ENCODE measurements at places on chromosomes 1 and 21.

DNA sequence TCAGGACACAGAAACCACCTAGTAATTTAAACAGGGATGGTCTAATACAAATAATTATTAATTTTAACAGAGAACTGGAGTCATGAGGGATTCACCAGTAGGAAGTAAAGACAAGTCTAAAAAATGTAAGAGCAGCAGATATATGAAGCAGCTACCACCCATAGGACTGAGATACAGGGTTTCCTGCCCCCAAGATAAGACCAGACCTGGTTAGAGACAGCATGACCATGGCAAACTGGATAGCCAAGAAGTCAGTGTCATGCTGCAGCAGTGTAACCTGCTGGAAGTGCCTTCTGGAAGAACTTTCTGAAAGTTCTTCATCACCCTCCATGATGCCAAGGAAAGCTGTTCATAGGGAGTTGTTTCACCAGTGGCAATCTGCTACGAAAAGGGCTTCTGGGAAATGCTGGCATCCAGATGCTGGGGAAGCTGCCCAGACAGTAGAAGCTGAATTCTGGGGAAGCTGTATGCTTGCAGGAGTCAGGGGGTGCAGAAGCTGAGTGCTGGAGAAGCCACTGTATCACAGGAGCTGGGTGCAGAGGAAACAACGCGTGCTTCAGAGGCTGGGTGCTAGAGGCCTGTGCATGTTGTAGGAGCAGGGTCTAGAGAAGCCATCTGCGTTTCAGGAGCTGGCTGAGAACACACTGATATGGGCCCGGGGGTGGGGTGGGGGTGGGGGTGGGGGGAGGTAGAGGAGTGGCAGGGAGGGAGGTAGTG, 356.4 kb downstream of the DISC1 start:
- DNase-seq: no peak

- no peak for DNase-seq
Observed at GRCh38 chr1:196593955-196594354, 14.3 kb downstream of the KCNT2 start.

GRCh38 chr1:12549460-12550349, 68.3 kb downstream of the DHRS3 start:
- peak; percentile 65 for DNase-seq

- DNase-seq: no peak
Observed at GRCh38 chr1:59570524-59570923, 244.2 kb upstream of the HOOK1 start.

DNA sequence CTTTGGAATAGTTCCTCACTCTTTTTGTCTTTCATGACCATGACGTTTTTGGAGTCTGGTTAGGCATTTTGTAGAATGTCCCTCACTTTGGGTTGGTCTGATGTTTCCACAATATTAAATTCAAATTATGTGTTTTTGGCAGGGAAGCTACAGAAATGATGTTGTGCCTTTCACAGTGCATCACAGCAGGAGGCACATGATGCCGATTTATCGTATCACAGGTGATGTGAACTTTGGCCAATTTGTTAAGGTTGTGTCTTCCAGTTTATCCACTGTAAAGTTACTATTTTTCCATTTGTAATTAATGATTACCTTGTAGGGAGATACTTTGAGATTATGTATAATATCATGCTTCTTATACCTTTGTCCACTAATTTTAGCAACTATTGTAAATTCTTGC, 114.3 kb downstream of the FGGY start:
- no peak for DNase-seq

DNA sequence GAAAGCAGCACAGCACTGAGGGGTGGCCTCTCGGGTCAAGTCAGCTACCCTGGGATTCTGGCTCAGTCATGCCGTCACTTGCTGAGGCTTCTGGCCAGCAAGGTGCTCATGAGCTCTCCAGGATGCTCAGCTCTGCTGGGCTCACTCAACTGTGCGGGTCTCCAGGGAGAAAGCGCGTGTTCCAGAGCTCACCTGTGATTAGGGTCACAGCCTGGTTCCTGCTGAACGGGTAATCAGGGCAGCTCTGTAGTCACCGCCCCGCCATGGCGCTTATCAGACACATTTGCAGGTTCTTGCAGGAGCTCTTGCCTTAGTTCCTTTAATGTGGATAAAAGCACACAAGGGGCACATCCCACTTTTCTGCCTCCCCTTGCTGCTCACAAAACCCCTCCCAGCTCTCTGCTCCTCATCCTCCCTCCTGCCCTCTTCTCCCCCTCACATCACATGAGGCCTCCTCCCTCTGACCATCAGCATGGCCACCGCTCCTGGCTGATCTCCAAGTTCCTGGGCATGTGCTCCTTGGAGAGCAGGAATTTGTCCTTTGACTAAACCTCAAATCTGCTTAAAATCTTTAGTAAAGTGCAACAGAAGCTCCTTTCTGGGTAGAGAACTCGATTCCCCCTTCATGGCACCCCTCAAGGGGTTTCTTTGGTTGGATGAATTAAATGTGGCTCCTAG, 2.0 kb downstream of the PCP4 start:
- DNase-seq: no peak

DNA sequence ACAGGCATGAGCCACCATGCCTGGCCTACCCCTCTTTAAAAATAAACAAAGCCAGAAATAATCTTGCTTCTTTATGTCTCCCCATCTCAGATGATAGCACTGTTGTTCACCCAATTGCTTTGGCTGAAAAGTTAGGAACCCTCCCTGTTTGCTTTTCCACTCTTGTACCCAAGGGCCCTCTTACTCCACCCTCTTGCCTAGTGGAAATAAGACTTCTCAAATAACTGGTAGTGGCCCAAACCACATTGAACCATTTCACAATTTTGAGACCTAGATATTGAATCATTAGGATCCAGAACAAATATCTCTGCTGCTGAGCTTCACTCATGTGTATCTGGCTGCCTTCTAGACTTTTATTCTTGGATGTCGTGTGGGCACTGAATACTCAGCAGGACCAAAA, 37.7 kb downstream of the RNF220 start:
- DNase-seq: no peak

DNA sequence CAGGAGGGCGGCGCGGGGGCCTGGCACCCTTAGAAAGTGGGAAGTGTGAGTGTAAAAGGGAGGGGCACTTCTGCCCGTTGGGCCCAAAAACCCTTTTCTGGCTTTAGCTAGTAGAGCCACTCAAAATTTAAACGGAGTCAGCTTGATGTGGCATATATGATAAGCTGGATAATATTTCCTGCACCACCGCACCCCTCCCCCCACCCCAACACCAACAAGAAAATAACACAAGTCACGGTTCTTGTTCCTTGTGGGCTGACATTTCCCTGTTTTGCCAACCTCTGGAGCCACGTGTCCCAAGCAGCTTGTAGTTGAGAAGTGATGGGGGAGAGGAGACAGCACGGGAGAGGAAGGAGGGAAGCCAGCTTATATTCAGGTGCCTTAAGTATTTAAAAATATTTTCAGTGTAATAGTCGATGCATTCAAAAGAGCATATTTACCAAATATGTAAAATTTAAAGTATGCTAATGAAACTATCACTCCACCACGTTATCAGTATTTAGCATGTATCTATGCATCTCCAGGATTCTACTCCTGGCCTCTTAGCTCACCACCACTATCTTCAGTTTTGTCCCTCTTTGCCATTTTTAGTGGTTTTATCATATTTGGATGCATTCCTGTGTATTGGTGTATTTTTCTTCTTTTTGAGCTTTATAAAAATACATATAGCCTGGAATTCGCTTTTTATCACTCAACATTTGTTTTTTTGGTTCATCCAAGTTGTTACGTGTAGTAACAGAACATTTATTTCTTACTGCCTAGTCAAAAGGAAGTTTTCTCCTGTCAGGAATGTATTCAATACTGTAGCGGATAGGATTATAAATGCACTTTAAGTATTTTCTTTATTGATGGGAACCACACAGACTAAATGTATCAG, 773 bp upstream of the DDX59 start:
- DNase-seq: peak; percentile 82

GRCh38 chr1:22264464-22265341, 121.8 kb upstream of the WNT4 start:
- no peak for DNase-seq

DNA sequence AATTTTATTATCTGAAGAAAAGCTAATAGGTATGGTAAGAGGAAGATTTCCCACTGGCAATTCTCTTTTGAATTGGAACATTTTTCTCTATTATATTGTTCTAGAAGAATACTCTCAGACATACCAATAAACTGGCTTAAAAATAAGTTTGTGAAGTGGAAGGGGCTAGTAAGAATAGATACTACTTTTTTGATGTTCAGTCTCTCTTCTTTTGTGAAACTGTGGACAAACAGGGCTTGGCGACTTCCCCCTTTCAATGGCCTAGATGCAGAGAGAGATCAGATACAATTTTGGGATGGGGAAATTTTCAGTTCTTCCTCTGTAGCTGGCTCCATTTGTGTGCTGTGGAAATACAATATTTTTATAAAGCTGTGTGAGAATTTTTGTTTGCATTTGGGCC, 2.5 kb downstream of the PBX1 start:
- DNase-seq: no peak

GRCh38 chr1:233639611-233640010, 25.7 kb downstream of the KCNK1 start:
- DNase-seq: no peak

GRCh38 chr1:71885171-71885570, 397.2 kb downstream of the NEGR1 start:
- no peak for DNase-seq

DNA sequence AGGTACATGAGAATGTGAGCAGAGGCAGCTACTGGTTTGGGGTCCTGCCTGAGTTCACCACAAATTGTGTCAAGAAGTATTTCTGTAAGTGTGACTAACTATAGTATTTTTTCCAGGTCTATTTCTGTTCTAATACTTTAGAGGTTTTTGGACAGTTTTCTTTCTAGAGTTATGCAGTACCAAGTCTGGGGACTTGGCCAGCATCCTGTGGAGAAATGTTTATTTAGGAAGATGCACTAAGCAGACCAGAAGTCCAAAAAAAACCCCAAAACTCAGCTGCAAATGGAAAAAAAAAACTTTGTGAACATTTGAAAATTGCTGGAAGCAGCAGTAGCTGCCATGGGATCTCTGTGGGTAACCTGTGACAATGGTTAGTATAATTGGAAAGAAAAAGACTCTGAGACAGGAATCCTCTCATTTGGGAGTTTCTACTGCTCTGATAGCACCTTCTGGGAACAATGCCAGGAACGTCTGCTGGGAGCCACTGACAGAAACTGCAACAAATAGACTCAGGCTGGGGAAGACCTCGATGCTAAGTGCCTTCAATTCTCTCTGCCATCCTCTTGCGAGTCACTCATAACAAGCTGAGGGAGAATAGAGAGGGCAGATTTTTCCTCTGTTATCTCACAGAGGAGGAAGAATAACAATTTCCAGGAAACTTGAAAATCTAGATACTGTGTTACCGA, 37.6 kb downstream of the OR10R2 start:
- DNase-seq: peak; percentile 2

DNA sequence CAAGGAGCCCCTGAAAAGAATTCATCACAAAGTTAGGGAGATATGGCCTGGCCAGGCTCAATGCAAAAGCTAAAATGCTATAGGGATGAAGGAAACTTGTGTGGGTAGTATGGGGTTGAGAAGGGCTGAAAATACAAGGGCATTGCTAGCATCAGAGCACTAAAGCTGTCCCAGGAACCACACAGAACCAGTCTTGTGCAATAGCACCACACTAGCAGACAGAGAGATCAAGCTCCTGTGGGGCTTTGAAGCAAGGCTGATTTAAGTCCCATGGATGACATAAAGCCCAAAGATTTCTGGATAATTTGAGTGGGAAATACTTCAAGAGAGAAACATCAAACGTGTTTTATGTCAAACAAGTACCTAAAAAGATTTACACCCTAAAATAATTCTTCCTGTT, 97.1 kb downstream of the VAV3 start:
- no peak for DNase-seq

- no peak for DNase-seq
Observed at GRCh38 chr1:147539122-147539575, 2.2 kb upstream of the BCL9 start.

- no peak for DNase-seq
Observed at GRCh38 chr1:35032384-35032739, 617 bp upstream of the ZMYM6 start.

DNA sequence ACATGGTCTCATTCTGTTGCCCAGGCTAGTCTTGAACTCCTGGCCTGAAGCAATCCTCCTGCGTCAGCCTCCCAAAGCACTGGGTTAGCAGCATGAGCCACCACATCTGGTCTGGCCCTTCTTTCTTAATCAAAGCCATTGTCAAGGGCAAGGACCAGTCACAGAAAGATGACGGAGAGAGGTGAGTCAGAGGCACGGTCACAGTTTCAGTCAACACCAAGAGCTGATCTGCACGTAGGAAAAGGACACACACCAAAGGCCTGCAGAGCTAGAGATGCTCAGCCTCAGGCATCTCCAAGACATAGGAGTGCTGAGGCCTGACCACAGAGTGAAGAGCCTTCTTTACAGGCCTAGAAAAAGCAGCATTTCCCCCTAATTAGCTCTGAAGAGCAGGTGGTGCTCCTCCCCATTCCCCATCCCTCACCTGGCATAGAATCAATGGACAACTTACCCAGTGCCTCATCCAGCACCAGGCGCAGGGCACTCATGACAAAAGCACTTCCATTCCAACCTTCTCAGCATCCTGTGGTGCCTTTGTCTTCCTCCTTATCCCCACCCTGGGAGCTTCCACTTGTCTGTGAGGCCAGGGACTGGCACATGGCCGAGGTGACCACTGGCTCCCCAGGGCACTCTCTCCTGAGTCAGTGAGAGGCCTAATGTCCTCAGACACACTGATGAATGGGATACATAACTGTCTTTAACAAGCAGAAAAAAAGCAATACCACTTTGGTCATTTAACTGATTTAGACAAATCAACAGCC, 139.8 kb downstream of the AJAP1 start:
- no peak for DNase-seq

- DNase-seq: no peak
Observed at GRCh38 chr1:207789792-207790787, 38.2 kb downstream of the CD46 start.

- no peak for DNase-seq
Observed at GRCh38 chr1:245118806-245119205, 36.0 kb upstream of the KIF26B start.

DNA sequence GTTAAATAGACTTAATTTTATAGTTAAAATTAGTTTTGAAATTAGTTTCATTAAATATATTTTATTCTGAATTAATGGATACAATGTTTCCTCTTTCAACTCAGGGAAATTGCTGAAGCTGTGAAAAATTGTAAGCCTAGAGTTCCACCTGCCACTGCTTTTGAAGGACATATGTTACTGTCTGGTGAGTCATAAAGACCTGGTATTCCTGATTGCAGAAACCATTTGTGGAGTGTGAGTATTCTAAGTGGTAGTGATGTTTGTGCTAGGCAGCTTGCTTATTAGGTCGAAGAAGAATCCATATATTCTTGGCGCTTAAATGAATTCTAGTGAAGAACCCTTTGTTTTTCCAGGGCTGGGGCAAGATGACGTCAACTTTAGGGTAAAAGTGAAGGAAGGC, 34.0 kb downstream of the MTR start:
- peak; percentile 6 for DNase-seq

DNA sequence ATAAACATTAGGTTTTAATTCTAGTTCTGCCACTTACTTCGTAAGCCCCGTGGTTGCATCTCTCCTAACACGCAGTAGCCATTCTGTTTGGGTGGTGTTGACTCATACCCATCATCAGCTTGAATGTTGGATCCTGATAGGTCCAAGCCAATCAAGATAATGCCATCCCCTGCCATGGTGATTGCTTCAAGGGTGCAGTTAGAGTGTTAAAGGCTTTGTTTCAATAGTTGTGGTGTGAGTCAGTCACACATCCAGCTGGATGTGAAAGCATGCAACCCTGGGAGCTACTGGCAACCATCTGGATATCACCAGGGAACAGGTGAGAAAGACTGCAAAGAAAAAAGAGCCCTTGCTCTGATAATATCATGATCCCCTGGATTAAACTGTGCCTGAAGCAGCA, 69.1 kb downstream of the OMA1 start:
- no peak for DNase-seq
